LNCaP clone FGC (cell line): ENCODE measurements at places on chromosomes 12 and 14.

DNA sequence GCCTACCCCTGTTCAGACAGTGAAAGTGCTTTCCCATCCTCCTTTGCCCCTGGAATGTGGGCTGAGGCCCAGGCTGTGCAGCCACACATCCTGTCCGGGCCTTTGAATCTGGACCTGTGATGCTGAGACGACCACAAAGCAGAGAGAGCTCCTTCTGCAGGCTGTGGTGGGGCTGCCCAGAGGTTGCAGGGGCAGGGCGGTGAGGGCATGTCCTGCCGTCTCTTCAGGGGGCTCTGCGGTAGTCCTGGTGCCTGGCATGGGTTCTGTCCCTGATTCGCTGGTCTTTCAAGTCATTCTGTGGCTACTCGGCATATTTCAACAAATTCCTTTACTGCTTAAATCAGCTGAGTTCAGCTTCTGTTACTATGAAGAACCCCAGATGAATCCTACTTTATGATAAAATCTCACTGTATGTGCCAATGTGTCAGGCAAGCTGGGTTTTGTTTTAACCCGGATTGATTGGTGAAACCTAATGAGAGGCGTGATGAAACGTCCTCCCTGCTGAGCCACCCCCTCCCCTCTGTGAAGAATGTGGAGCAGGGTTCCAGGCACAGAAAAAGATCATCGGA is 63.4 kb upstream of the DICER1 start:
- DNase-seq: no peak

DNA sequence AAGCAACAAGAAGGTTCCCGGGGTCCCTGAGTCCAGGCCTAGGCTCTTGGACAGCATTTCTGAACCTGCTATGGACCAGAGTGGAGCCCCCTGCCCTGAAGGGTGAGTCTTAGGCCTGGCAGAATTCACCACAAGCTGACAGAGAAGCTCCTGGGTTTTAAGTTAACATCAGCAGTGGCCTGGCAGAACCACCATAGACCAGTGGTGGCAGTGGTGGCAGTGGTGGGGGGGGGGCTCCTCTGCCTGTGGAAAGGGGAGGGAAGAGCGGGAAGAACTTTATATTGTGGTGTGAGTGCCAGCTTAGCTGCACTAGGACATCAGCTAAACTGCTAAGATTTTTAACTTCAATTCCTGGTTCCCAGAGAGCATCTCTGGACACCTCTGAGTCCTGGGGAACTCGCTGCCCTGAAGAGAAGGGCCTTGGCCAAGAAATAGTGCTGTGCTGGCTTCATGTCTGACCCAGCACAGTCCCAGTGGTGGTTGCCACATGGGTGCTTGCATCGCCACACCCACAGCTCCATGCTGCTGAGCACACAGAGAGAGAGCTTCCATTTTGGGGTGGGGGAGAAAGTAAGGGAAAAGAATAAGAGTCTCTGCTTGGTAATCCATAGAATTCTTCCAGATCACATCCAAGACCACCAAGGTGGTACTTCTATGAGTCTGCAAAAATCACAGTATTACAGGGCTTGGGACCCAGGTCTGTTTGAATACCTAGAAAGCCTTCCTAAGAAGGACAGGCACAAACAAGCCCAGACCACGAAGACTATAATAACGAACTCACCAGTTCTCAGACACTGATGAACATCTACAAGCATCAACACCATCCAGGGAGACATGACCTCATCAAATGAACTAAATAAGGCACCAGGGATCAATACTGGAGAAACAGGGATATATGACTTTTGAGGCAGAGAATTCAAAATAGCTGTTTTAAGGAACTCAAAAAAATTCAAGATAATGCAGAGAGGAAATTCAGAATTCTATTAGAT is 20.4 kb upstream of the RNF212B start:
- no peak for DNase-seq

GRCh38 chr12:31257784-31258183 is 68.2 kb downstream of the SINHCAF start:
- no peak for DNase-seq

GRCh38 chr12:102322254-102322653 is 124.6 kb upstream of the PMCH start:
- no peak for DNase-seq

- no peak for DNase-seq
Measured at GRCh38 chr12:130220706-130221100, 58.4 kb downstream of the FZD10 start.

DNA sequence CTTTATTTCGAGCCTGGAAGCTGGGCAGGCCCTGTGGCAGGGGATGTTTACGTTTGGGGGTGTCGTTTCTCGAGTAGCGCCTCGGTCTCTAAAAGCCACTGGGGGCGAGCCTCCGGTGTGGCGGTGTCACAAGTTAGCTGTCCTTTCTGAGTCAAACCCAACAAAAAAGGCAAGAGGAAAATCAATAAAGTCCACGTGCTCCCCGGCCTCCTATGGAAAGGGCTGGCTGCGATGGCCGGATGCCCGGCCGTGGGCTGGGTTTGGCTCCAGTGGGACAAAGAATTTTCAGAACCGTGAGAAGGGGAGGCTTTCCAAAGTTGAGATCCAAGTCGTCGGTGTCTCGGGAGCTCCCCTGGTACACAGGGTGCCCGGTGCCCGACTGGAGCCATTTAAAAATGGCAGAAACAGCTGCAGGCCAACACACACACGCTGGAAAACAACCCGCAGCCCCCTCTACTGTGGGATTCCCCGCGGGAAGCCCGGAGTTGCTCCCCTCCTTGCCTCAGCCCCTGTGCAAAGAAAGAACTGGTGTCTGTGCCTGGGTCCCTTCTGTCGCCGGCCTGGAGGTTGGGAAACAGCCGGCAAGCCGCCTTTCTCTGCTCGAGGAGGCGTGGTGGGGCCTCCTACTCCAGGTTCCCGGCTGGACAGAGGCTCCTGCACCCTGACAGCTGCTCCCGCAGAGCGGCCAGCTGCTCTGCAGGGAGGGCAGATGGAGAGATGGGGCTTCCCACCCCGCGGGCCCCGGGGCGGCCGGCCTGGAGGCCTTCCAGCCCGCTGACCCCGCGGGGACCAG is 1.9 kb downstream of the BCL7A start:
- peak; percentile 80 for DNase-seq

GRCh38 chr12:56146492-56147460 is 5.6 kb upstream of the MYL6B start:
- no peak for DNase-seq
